ENCODE measurements at places on chromosomes 2 and 18. TPM values are rescaled to one million over a fixed set of nuclear protein-coding genes. Genes with fewer than 3 reads are reported as not detected.

DNA sequence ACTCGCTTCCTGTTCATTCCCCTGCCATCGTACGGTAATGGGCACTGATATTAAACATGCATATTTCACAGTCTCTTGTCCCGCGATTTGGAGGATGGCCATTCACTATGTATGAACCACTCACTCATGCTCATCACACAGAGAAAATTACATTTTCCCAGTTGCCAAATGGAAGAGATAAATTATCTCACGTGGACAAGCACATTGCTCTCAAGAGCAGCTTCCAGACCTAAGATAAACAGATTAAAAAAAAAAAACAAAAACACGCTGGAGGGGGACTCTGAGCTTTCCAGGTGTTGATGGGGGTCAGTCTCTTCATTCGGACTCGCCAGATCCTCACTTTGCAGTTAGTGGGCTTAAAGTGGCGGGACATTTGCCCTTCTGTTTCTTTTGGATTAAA lies 1.7 kb upstream of the MAPK4 start:
- no peak for DNase-seq

DNA sequence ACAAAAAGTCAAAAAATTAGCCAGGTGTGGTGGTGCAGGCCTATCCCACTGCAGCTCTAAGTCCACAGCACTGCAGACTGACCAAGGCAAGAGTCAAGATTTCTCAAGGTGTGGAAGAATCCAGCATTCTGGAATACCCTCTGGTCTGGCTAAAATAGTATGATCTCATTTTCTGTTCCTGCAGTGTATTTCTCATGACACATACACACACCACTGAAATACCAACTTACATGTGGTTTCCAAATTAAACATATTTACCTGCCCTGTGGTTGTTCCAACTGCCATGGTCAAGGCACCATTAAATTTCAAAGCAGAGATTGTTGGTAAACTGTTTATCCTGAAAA lies 30.9 kb downstream of the NOL10 start:
- DNase-seq, result no peak

DNA sequence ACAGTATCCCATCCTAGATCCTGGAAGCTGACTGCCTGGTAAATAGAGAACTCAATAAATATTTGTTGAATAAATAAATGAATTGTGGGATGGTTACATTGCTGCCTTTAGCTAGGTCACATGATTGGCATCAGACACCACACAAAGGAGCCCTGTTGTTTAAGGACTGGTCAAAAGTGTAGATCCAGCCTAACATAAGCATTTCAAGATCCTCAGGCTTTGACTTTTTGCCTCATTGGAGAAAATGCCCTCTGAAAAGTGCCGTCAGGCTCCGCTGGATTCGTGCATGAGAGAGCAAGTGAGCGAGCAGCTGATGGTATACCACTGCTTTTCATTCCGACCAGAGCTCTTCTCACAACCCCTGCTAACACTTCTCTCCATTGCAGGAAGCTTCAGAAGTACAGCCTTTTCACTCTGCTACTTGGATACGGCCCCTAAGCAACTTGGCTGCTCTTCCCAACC lies 1.3 kb upstream of the ZNF24 start:
- no peak for DNase-seq

- no peak for DNase-seq
These were observed 129.7 kb downstream of the PKP4 start for GRCh38 chr2:158586491-158586890.

- DNase-seq, result no peak
These were observed 222.2 kb downstream of the CYP26B1 start for GRCh38 chr2:71925268-71926088.

GRCh38 chr2:147923846-147924245 lies 79.0 kb downstream of the ACVR2A start:
- DNase-seq, result no peak

DNA sequence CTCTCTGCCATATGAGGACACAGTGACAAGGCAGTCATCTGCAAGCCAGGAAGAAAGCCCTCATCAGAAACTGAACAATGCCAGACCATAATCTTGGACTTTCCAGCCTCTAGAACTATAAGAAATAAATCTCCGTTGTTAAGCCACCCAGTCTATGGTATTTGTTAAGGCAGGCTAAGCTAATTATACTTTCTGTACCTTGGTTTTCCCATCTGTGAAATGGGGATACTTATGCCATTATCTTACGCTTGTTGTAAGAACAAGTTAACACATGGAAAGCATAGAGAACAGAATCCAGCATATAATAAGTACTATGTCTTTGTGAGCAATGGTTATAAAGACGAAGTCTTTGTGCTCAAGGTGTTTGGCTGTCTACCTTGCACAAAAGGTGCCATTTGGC lies 8.3 kb upstream of the ADD2 start:
- DNase-seq, result no peak

GRCh38 chr18:41756141-41756540 lies 198.9 kb upstream of the PIK3C3 start:
- no peak for DNase-seq

- no peak for DNase-seq
These were observed 1.9 kb upstream of the NEUROD1 start for GRCh38 chr2:181682026-181682789.

- DNase-seq, result no peak
These were observed 26.5 kb downstream of the CRYGD start for GRCh38 chr2:208097801-208098200.

DNA sequence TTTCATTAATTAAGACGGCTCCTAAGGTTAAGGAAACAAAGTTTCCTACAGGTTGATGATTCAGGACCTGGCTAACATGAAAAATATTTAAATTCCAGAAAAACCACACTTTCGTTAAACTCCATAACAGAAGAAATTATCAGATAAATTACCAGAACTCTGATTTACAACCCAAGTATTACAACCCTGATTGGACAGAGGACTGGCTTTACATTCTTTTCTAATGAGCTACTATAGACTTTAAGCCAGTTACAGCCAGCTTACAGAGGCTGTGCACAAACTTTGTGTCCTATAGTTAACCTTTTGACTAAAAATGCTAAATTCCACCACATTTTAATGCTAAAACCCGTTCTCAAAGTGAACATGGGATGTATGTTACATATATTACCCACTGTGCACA lies 458.6 kb downstream of the KCNJ3 start:
- DNase-seq, result no peak

DNA sequence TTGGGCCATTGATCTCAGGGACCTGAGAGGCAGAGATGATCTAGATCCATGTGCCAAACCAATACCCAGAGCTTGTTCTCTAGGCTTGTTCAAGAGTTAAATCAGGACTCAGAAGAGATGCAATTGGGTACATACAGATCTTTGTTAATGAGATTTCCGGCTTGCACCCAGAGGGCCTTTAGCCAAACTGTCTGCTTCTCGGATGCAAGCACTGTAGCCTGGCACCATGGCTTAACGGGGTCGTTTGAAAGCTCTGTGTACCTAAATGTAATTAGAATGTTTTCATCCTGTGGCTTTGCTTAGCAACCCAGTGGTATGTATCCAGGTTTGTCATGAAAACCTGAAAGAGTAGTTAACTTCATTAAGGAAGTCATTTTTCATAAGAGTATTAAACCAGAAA lies 94.2 kb downstream of the TPGS2 start:
- no peak for DNase-seq

- no peak for DNase-seq
These were observed 121.5 kb upstream of the LTBP1 start for GRCh38 chr2:32825291-32825712.

DNA sequence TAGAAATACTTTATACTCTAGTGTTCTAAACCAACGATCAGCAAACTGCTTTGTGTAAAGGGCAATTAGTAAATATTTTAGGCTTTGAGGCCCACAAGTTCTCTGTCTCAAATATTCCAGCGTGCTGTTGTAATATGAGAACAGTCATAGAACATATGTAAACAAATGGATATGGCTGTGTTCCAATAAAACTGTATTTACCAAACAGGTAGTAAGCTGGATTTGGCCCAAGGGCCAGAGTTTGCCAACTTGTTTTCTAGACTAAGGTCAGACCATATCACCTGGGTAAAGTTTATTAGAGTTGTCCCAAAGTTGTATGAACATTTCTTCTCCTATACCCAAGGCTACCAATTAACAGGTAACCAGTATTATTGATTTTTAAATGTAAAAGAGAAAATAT lies 303.2 kb upstream of the MC4R start:
- DNase-seq, result no peak

DNA sequence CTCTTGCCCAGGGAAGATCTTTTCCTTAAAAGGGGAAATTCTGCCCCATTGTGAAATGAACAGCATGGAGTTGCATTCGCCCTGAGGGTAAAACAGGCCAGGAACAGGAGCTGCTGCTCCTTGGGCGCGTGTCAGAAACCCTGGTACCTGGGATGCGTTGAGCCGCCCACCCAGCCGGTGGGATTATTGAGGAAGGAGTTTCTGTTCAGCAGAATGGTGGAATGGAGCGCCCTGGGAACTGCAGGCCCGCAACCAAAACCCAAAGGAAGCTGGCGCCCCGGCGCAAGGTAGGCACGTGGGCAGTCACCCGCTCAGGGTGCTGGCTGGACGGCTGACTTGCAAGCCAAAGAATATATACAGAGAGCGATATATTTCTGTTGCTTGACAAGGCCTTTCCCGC lies 73.5 kb downstream of the MTCL1 start:
- DNase-seq, result no peak

- no peak for DNase-seq
These were observed 139.9 kb upstream of the CDH7 start for GRCh38 chr18:65610939-65611338.

- DNase-seq, result no peak
These were observed 1.0 kb downstream of the NAB1 start for GRCh38 chr2:190649798-190650390.

DNA sequence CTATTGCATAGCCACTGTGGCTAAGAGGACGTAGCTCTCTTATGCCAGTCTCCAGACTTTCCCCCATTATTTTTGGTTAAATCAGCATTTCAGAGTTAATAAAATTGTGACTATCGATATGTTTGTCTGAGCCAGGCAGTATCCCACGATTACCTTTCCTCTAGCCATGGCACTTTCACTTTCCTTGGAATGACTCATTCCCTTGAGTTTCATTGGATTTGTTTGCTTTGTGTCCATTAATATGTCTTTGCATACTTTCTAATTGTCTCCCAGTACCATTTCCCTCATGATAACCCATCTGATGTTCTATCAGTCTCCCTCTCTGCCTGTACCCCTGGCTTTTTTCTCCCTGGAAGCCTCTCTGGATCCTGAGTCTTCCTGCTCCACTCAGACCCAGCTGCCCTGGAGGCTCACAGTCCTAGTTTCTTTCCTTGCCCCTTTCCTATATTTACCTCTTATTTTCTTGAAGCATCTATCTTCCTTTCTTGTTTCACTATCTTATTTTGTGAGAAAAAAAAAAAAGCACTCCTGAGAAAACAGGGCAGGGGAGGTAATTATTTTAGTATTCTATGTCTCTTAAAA lies 126.1 kb downstream of the MTX2 start:
- DNase-seq, result no peak

DNA sequence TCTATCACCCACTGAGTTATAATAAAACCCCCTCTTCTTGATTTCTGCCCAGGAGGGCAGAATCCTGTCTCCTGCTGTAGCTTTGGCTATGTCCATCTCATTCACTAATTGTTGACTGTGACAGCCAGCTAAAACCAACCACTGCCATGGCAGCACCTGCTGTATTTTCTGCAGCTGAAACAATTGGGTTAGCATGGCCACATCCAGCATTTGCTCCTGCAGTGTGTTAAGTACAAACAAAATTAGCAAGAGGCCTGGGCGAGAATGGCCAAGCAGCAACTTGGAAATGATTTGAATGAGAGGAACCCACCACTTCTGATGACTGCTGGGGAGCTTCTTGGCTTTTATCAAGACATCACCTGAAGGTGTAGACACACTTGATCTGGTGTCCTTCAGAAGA lies 89.4 kb upstream of the LRRTM1 start:
- DNase-seq, result no peak

GRCh38 chr2:197427986-197428385 lies 6.8 kb downstream of the SF3B1 start:
- no peak for DNase-seq

DNA sequence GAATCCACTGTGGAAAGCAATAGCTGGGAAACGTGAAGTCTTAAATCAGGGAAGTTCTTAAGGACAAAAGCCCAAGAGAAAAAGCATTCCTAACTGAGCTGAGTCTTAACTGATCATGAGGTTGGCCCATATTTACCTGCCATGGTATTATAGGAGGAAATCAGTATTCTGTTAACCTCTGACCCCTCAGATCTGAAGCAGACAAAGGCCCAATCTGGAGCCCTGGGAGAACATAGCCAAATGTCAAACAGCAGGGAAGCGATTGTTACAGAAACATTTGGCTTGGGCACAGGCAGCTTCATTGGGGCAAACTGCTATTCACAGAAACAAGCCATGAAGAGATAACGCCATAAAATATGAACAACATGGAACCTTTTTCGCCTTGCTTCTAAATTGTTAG lies 18.8 kb downstream of the EPHA4 start:
- DNase-seq, result no peak

DNA sequence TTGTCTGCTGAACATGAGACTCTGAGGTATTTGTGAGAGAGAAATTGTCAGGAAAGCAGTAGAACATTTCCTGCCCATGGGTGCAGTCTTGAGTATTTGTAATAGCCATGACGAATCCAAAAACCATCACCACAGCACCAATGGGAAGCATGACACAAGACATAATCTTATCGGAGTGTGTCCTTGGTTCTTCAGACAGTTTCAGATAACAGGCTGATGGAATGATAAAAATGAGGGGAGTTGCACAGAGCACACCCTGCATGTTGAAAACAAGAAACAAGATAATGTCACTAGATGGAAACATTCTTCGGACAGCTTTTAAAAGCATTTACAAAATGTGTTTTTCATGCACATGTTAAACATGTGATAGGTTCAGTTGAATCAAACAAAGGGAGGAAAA lies 56.9 kb downstream of the SLC38A11 start:
- DNase-seq, result no peak

Gene CYS1
- total RNA-seq, result 11.4 TPM

Gene HTR2B
- total RNA-seq, result 0.60 TPM

Gene PRKAG3
- not detected for total RNA-seq

Gene REG3G
- not detected for total RNA-seq

Gene KATNAL2
- total RNA-seq, result 10.7 TPM

Gene SERPINB13
- total RNA-seq, result not detected

Gene COBLL1
- 117 TPM for total RNA-seq

Gene ZNF2
- 5.7 TPM for total RNA-seq

Gene PTH2R
- total RNA-seq, result not detected

Gene IL1F10
- total RNA-seq, result not detected

Gene CHRNA1
- total RNA-seq, result not detected

Gene CXCR1
- total RNA-seq, result 0.66 TPM

Gene CFC1
- total RNA-seq, result not detected
